ENCODE measurements at places on chromosomes 2 and 18.

GRCh38 chr2:128473175-128474035 is 154.7 kb upstream of the HS6ST1 start:
- DNase-seq = no peak

GRCh38 chr2:151886241-151886640 is 58.0 kb upstream of the ARL5A start:
- DNase-seq = no peak

GRCh38 chr18:75223687-75224347 is 13.2 kb downstream of the TSHZ1 start:
- DNase-seq = no peak

GRCh38 chr18:37383036-37383785 is 182.4 kb downstream of the CELF4 start:
- DNase-seq = no peak

DNA sequence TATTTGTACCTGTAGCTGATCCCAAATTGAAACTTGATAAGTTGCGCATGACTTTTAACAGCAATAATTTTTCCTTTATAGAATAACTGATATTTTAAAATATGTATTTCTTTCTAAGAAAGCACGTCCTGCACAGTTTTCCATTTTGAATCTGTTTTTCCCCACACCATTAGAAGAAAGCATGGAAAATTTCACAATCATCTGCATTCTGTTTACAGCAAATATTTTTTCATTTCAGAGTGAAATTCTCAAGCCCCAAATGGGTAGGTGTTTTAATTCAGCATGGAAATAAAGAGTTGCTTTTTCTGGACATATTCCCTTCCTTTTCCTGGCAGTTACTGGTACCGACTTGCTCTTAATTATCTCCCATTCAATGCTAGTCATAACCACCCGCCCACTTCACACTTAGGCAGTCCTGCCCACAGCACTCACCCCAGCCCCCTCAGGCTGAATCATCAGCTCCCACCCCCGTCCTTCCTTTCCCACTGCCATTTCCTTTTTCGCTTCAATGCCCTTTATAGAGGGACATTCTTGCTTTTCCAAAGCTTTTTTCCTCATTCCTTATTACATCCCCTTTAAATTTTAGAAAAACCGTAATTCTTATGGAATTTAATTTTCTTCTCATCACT is 89.2 kb upstream of the GLS start:
- DNase-seq = peak; percentile 57

- DNase-seq = no peak
These were observed 643.0 kb upstream of the FAM98A start for GRCh38 chr2:34241905-34242762.

- DNase-seq = no peak
These were observed 116.1 kb downstream of the RNF144A start for GRCh38 chr2:7033136-7033960.

GRCh38 chr2:157439824-157440186 is 4.1 kb downstream of the CYTIP start:
- DNase-seq = no peak

- peak; percentile 41 for DNase-seq
These were observed 1.1 kb upstream of the RNU4ATAC start for GRCh38 chr2:121529439-121530211.

GRCh38 chr2:9941996-9942390 is 9.5 kb upstream of the GRHL1 start:
- no peak for DNase-seq

GRCh38 chr18:23585007-23585871 is 1.1 kb downstream of the NPC1 start:
- DNase-seq = no peak

DNA sequence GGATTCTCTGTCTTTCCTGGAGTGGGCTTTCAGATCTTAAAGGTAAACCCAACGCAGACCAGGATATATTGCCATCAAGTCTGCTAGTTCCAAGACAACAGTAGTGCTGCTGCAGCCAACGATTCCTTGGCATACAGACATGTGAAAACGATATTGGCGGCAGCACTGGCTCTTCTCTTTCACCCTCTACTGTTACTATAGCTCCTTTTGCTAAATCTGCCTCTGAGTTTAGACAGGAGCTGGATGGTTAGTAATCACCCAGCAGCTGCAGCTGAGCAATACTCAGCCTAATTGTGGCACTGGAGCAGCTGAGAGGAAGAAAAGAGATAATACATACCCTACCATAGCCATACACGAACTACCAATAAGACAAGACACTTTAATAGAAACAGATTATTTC is 4.0 kb downstream of the YES1 start:
- no peak for DNase-seq

GRCh38 chr2:19505199-19506136 is 147.0 kb upstream of the OSR1 start:
- DNase-seq = no peak

DNA sequence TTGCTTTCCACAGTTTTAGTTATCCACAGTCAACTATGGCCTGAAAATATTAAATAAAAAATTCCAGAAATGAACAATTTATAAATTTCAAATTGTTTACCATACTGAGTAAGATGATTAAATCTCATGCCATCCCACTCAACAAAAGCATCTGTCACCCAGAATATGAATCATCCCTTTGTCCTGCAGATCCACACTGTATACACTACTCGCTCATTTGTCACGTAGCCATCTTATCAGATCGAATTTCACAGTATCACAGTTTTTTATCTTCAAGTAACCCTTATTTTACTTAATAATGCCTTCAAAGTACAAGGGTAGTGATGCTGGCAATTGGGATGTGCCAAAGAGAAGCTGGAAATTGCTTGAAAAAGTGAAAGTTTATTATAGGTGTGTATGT is 291.8 kb upstream of the LRATD1 start:
- no peak for DNase-seq

DNA sequence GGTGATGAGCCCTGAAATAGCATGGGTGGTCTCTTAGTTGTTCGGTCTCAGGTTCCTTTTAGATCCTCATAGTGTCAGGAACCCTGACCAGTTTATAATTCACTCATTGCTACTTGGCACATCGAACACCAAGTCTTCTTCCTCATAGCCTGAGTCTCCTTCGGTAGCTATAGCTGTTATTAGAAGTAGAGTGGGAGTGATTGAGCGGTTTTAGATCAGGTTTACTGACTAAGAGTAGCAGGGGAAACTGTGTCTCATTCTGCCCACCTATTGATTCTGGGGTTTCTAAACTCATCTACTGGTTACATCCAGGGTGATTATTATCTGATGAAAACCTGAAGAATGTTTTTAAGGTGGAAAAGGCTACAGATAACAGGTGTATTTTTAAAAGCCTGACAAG is 114.6 kb downstream of the SETBP1 start:
- no peak for DNase-seq

- no peak for DNase-seq
These were observed 818.3 kb upstream of the GYPC start for GRCh38 chr2:125837611-125838010.

DNA sequence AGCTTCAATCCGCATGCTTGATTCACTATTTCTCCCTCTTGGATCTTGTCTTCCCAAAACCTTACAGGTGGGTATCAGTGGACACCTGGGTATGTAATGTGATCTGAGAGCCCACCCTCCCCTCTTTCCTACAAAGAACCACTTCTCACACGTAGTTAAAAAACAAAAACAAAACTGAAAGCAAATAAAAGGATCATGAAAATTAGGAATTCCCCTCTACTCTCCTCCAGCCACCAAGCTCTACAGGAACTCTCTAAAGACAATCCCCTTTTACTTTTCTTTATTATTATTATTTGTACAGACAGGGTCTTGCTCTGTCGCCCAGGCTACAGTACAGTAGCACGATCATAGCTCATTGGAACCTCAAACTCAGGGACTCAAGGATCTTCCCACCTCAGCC is 40.8 kb upstream of the MYO1B start:
- no peak for DNase-seq

- no peak for DNase-seq
These were observed 45.4 kb downstream of the GEMIN6 start for GRCh38 chr2:38823386-38823785.

GRCh38 chr18:3120356-3120755 is 99.4 kb downstream of the MYOM1 start:
- DNase-seq = no peak

DNA sequence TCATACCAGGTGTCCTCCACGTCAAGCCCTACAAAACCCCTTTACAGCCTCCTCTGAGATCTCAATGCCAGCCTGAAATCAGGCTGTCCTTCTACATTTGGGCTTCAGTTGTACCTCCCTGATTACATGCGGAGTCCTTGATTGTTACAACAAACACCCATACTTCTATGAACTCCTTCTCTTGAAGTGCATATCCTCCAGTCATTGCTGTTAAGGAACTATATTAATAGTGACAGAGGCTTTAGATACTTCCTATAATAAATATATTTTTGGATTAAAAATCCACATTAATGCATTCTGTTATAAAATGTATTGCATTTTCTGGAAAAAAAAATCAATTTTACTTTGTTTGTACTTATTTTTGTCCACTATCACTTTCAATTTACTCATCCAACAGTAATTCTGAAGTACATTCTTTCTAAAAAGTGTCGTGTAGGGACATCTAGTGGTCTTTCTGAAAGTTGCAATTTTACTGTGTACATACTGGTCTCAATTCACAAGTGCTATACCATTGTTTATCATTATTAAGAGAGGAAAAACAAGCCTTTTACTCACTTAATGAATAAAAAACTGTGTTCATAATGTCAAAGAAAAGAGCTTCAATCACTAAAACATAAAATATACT is 316.4 kb downstream of the DSEL start:
- no peak for DNase-seq

- no peak for DNase-seq
These were observed 22.8 kb upstream of the E2F6 start for GRCh38 chr2:11488809-11489208.

GRCh38 chr18:51603551-51603950 is 406.1 kb upstream of the MEX3C start:
- DNase-seq = no peak

DNA sequence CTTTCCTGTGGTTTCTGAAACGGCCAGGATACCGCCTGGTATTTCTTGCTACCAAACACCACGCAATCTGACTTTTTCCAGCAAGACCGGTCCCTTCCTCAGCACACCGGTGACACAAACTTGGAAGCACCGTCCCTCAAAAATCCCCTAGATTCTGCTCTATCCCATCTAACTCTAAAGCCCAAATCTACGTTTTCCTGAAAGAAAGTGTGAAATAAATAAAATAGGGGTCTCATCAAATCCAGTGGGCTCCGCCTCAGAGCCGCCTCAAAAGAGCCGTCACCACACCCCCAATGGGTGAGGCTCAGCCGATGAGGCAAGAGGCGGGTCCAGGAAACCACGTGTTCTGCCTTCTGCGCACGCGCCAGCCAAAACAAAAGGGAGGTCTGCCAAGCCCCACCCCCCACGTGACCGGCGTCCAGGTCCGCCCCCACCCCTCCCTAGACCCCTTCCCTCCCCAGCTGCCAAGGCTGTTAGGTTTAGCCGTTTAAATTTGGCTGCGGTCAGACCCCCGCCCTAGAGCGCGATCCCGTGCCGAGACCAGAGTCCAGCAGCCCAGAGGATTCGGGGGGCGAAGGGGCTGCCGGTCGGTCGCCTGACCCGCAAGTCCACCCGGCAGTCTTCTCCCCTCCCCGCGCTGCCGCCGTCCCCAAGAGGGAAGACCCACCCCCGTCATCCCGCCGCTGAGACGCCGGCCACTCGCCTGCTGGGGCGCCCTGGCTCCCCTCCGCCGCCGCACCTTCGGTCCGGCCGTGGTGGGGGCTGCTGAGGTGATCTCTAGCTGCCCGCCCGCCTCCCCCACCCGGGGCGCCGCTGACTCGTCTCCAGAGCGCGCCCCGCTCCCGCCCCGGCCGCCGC is 534 bp downstream of the KANSL1L start:
- DNase-seq = peak; percentile 97
